H54 (cell line): ENCODE measurements at places on chromosomes 5 and 9.

GRCh38 chr9:3777137-3777536 is 251.3 kb upstream of the RFX3 start:
- DNase-seq = peak; percentile 4

DNA sequence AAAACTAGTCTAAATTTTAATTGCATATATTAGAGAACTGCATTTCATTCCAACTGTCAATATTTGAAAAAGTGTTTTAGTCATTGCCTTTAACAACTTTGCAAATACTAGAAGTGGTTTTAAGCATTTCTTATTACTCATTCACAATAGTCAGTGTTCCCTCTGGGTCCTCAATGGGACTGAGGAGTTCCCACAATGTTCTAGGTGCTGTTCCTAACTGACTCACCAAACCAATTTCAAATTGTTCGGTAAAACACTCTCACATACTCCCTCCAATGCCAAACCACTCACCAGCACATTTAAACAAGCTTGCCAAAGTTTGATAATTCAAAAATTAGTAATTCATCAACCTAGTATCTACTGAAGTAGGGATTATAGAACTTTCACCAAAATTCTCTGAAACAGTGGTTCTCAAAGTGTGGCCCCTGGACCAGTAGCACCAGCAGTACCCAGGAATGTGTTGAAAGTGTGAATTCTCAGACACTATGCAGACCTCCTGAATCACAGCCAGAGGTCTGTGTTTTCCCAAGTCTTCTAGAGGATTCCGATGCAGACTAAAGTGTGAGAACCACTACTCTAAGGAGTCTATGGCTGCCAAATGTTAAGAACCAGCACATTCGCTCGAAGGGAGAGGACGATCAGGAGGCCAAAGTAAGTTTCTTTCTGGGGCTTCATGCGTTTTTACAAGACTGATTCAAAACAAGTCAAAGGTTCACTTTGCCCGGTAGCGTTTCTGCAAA is 72.8 kb downstream of the APBA1 start:
- no peak for DNase-seq

DNA sequence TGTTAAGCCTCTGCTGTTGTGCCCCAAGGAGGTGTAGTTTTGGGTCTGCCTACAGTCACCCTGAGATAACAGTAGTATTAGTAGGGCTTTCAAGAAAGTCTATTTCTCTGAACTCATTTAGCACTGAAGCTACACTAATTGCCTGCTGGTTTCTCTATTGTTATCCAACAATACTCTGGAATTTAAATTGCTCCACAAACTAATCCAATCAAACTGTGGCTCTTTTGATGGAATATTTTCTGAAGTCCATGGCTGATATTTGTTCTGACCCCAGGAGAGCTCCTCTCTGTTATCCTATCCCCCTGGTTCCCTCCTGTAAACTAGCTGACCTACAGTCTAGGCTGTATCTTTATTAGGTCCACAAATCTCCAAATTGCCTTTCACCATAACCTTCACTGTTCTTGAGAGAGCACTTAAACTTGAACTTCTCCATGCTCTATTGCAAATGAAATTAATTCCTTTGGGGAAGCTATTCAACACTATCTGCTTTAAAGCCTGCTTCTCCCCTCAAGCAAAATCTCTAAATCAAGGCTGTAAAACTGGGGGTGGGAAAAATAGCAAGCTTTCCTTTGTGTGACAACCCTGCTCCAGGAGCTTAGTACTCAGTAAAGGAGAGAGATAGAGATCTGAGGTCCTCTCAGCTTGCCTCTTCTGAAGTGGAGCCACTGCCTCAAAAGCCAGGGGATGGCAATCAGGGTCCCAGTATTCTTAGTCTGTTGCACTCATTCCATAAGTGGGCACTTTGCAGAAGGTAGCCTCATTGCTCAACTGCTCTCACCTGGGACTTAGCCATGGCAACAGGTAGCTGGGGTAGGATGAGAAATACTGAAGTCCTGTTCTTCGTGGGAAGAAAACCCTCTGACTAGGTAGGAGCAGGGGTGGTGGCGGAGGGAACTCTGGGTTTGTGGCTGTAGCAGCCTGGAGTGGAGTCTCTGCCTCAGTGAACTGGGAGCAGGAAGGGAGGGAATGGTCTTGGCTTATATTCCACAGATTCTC is 110.9 kb downstream of the MACIR start:
- no peak for DNase-seq

GRCh38 chr9:132237481-132237880 is 75.6 kb downstream of the NTNG2 start:
- peak; percentile 98 for DNase-seq

GRCh38 chr9:101578378-101578777 is 16.4 kb downstream of the PPP3R2 start:
- DNase-seq = no peak

- no peak for DNase-seq
Observed at GRCh38 chr9:7147121-7148090, 389.6 kb downstream of the KDM4C start.

DNA sequence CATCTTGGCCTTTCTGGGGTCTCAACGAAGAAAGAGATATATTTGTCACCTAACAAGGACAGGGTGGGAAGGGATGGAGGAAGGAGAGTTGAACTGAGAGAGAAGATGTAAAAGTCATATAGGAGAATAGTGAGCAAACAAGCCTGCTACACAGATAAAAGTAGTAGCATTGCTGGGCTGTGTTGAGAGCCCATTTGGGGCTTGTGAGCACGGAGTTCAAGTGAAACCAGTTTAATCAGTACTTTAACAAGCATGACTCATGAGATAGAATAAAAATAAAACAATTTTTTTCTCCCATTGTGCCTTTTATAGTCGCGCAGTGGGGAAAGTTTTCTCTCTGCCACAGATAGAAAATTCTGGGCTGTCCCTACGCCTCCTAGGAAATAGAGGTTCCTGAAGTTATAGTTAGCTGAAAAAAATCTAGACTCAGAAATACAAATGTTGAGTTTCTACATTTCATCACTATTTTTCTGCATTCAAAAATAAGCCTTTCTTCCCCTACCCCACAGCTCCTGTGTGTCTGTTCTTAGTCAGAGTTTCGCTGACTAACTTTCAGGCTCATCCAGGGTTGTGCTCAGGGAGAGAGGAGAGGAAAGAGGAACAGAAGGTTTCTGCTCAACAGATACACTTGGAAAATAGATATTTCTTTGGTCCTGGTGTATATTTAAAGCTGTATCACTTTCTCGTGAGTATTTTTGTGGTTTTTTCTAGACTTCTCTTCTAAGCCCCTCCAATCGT is 395.8 kb upstream of the ADAMTSL1 start:
- no peak for DNase-seq

DNA sequence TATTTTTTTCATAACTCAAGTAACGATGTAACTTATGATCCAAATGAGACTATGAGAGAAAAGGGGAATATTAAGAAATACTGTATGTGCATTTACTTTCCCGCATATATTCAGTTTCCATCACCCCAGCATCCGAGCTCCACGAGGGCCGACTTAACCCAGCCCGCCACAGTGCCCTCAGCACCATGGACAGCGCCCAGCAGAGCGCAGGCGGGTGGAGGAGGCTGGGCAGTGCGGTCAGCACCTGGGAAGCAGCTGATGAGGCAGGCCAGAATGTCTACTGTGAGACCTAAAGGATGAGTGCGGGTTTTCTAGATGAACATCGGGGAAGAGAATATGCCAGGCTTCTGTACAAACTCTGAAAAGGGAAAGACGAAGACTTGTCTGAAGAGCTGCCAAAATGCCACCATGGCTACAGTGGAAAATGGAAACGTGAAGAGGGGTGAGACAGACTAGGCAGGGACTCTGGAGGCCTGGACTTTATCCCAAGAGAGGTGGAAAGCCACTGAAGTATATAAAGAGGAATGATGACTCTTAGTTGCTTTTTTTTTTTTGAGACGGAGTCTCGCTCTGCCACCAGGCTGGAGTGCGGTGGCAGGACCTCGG is 34.5 kb upstream of the MED27 start:
- DNase-seq = peak; percentile 40

DNA sequence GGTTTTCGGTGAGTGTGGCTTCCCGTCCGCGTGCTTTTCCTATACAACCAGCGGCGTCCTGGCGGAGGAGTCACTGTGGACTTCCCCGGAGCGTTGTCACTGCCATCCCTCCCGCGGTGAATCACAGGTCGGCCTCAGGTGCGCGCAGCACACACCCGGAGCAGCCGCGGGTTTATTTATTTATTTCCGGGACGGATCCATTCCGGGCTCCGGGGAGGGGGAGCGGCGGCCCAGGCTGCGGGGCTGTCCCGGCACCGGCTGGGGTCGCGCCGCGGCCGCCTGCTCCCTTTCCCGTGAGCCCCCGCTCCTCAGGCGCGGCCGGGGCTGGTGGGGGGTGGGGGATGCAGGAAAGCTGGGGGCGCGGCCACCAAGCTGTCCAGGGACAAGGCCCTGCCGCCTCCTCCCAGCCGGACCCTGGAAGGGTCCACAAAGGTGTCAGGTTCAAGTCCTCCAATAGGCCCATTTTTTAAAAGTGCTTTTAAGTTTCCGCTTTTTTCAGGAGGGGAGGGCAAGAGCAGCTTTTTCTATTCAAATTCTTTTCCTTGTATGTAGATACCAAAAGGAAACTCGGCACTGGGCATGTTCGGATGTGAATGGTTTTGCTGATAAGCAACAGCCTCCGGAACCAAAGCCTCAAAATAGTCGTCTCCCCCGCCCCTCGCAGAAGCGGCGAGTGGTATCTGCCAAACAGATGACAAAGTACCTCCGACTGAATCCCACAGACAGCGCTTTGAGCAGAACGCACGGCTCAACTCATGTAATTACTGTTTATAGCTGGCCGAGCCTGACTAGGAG is 192.5 kb downstream of the CD180 start:
- peak; percentile 37 for DNase-seq

DNA sequence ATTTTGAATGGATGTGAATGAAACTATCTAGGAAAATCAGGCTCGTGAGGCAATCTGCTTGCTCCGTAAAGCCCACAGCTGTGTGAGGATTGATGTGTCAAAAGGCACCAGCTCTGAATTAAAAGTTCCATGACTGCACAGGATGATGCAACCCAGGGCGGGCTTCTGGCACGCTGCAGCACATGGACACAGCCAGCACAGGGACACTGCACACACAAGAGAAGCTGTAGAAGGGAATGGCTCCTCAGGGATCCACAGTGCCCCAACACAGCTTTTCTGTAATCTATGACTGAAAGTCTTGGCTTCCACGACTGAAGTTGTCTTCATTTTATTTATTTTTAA is 151.0 kb downstream of the GCNT1 start:
- no peak for DNase-seq

DNA sequence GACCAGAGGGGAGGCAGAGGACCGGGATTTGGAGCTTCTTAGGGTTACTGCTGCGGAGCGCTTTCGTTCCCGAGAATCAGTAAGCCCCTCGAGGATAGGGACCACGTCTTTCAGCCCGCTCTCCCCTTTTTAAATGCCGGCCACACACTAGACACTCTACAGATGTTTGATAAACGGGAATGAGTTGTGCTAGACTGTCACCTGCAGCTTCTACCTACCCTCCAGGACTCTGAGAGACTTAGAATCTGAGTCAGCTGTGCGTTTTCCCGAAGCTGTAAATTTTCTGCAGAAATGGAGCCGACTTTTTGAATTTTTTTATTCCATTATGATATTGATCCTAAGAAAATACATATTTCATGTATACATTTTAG is 670 bp downstream of the CCDC171 start:
- DNase-seq = no peak

DNA sequence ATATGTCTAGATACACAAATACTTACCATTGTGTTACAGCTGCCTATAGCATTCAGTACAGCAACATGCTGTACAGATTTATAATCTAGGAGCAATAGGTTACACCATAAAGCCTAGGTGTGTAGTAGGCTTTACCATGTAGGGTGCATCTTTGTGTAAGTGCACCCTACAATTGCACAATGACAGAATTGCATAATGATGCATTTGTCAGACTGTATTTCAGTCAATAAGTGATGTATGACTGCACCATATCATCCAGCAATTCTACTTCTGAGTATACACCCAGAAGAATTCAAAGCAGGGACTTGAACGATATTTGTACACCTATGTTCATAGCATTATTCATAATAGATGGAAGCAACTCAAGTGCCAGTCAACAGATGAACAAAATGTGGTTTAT is 100.4 kb upstream of the SLC44A1 start:
- no peak for DNase-seq

- no peak for DNase-seq
Observed at GRCh38 chr9:120951960-120952618, 25.5 kb upstream of the TRAF1 start.

GRCh38 chr9:136943291-136944211 is 987 bp downstream of the FBXW5 start:
- peak; percentile 91 for DNase-seq

GRCh38 chr5:179596421-179596820 is 27.1 kb downstream of the HNRNPH1 start:
- no peak for DNase-seq

- no peak for DNase-seq
Observed at GRCh38 chr9:26725573-26725972, 167.0 kb downstream of the CAAP1 start.

DNA sequence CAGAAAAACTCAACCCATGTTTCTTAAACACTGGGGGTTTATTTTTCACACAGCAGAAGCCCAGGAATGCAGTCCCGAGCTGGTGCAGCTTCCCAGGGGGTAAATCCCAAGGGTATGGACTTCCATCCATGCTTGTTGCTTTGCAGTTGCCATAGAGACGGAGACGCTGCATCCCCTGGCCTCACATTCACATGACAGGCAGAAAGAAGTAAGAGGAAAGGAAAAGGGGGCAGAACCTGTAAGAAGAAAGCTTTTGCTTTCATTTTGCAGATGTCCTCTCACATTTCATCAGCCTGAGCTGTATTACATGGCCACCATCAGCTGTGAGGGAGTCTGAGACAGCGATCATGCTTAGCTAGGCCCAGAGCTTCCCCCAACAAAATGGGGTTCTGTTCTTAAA is 321.0 kb downstream of the AGTPBP1 start:
- no peak for DNase-seq

DNA sequence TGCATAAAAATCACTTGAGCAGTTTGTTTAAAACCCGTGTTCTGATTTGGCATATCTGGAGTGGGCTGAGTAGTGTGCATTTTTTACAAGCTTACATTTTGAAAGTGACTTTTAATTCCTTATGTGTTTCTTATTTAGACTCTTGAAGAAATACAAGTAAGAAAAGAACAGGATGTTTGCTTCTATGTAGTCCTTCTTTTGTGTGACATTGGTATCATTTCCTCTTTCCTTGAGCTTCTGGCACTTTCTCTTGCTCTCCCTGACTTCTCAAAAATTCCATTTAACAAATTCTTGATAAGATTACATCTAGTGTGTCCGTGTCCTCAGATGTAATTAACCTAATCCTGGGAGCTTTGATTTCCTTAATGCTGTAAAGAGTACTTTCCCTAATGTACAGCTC is 12.5 kb downstream of the GARNL3 start:
- DNase-seq = no peak

DNA sequence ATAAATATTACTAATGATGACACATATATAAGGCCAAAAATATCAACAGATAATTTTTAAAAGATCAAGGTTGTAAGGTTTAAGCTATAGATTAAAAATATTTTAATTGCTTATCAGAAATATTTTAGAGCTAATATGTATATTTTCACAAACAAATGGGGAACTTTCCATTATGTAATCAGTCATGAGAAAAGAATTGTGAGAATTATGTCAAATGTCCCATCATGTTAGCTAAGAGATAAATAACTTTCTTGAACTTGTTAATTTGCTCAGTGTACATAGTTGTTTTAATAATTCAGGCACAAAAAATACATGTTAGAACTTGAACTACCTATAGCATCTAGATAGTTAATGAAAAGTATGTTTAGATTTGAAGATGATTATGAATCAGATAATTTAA is 67.7 kb downstream of the SYK start:
- DNase-seq = no peak
